Dorsolateral prefrontal cortex (tissue), 122 donors: ENCODE measurements at places on chromosomes 1 and 21.

DNA sequence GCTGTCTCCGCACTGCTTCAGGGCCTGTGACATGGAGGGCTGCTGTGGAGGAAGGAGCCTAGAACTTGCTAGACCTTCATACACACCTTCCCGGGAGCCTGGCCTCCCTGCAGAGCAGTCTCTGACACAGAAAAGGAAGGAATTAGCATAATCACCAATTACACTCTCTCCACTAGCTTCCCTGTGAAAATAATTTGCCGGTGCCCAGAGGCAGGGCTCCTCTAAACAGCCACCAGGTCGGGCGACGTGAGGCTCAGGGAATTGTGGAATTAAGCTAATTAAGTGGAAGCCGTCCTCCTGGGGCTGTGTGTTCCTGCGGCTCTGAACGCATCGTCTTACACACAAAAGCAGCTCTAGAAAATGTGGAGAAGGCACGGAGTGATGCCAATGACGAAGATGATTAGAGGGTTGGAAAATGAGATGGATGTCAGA is 82.6 kb downstream of the NENF start:
- no peak for DNase-seq

- DNase-seq = no peak
These were observed 3.0 kb downstream of the TMPRSS3 start for GRCh38 chr21:42392731-42393442.

DNA sequence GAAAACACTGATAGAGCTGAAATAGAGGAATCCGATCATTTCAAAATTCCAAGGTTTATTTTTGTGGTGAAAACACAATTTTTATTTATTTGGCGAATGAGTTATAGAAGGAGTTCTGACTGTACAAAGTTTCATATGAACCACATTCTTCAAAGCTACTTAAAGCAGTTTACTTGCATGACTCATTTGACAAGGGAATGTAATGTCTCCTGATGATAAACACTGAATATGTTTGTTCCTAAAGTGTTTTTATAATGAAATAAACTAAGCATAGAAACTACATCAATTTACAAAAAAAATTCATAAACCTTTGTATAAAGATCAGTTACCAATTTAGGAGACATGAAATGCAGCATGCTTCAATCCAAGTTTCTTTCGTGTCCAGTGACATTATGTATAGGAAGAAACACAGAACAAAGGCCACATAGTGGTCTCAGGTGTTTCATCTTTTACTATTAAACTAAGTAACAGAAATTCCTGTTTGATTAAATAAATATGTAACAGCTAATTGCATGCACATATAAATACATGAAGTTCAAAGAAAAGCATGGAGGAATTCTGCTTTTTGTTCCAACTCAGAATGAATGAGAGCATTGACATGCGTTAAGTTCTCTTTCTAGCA is 2.5 kb downstream of the PRKACB start:
- DNase-seq = no peak

- DNase-seq = no peak
These were observed 399.4 kb downstream of the SMYD3 start for GRCh38 chr1:246107516-246108277.

DNA sequence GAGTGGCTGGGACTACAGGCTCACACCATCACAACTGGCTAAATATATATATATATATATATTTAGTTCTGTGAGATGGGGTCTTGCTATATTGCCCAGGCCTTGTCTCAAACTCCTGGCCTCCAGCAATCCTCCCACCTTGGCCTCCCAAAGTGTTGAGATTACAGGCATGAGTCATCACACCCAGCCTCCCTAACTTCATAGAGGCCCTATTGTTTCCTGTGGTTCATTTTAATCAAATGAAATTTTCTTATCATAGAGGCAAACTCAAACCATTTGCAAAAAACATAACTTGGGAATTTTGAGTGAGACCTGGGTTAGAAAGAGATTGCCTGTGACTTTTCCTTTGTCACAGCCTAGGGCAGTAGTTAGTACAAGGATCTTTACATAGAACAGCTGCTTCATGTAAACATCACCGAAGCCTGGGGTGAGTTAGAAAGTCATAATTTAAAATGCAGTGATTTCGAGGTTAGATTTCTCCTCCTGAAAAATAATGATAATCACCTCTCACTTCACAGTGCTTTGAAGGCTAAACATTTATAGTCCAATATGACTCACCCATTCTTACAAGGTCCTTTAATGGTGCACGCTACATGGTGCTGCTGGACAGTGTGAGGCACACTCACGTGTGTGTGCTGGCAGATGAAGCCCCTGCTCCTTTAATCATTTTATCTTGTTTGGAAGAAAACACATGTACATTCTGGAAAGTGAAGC is 188.9 kb downstream of the RHOU start:
- no peak for DNase-seq

DNA sequence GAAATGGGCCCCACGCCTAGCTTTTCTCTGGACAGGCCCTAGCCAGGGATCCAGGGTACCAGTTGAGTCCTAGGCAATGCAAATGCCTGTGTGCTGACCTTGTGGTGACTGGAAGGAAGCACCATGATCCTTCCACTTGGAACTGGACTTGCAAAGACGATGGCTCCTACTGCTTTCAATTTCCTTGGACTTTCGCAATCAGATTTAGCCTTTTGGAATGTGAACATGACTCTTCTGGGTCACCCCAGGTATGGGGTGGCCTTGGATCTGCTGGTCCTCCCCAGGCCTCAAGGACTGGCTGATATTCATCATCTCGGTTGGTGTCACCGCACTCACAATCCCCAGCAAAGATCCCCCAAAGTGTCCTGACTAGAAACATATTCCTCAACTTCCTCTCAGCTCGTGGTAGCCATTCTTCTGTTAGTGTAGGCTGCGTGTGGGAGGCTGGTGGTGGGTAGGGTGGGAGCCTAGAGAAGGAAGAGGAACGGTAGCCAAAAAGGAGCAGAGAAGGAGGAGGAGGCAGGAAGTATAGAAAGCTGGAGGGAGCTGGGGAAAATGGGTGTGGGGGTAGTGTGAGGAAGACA is 130.5 kb downstream of the PPIAL4G start:
- no peak for DNase-seq

DNA sequence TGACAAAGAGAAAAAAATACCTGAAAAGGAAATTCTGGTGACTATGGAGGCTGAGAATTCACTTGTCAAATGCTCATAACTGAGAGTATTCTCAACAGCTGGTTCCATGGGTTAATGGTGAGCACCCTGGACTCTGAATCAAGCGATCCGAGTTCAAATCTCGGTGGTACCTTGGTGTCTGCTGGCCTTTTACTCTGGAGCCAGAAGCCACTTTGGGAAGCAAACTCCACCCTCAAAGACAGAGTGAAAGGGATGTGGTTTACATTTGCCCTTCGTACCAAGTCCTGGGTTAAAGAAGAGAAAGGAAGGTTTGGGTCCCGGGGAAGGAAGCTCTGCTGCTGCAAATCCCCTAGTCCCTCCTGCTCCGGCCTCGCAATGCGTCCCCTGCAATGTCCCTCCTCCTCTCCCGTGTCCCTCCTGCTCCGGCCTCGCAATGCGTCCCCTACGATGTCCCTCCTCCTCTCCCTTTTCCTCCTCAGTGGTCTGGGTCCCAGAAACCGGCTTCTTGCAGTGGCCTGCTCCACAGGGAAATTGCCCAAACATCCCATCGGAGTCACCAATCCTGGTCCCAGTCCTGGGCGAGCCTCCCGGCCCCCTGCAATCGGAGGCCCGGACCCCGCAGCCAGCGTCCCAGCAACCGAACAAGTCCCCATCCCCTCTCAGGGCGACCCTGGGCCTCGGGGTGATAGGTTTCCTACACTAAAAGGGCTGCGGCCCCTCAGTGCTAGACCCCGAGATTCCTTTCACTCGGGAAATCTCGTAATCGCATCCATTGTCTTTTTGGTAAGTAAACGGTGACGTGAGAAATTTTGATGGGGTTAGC is 129.4 kb downstream of the PPIAL4G start:
- DNase-seq = no peak

GRCh38 chr1:167669209-167670124 is 39.4 kb downstream of the RCSD1 start:
- DNase-seq = no peak

- no peak for DNase-seq
These were observed 151.9 kb downstream of the MAGI3 start for GRCh38 chr1:113542221-113542701.

GRCh38 chr1:154747740-154748404 is 122.2 kb downstream of the KCNN3 start:
- no peak for DNase-seq

DNA sequence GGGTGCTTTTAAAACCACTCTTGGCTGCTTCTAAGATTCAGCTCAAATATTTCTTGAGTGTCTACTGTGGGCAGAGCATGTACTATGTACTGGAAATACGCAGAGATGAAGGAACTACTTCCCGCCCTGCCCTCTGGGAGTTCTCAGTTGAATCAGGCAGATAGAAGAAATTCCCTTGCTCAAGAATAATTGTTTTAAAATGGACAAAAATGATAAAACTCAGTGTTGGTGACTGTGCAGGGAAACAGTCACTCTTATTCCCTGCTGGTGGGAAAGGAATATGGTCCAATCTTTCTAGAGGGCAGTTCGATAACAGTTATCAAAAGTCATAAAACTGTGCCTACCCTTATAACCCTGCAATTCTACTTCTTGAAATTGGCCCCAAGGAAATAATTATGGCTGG is 16.9 kb upstream of the GRHL3 start:
- DNase-seq = no peak

DNA sequence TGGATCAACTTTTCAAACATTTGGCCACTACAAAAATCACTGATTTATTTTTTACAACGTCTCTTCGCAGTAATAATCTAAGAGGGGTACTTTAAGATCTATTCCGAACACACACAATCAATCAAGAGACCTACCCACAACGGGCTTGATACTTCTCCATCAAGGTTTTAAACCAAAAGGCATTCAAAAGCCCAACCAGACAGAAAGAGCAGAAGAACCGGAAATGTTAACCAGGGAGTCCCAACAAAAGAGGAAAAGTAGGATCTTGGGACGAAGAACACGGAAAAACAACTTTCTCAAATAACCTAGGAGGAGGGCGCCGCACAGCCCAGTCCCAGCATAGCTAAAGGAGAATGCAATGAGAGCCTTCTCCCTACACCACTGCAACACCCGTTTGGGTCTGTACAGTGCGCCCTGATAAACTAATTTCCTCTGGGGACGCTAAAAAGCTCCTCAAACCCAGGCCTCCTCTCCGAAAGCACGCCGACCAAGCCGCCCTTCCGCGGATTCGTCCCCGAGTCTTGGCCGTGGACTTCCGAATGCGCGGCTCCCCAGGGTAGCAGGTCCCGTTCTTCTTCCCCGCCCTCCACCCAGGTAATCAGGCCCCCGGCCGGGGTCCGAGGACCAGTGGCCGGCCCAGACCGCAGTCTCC is 623 bp downstream of the RPL22 start:
- no peak for DNase-seq

GRCh38 chr1:95984798-95985374 is 736.7 kb upstream of the PTBP2 start:
- no peak for DNase-seq

- no peak for DNase-seq
These were observed 231.5 kb downstream of the KCNT2 start for GRCh38 chr1:196376630-196377328.

GRCh38 chr21:30240661-30241060 is 24.8 kb upstream of the CLDN8 start:
- DNase-seq = no peak

DNA sequence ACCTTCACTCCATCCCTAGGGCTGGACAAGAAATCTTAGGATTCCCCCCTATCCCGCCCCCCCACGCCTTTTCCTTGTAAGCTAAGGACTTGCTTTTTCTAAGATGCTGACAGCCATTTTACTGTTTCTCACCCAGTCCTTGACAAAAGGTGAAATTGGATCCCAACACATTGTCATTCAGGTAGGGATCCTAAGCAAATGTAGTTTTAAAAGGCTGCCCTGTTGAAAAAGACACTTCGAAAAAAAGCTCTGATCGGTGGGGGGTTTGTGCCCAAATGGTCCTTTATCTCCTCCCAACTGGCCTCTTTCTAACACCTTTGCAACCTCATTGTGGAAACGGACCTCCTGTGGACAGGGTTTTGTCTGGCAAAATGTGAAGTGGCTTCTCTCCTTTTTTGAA is 2.9 kb downstream of the CACHD1 start:
- DNase-seq = no peak

GRCh38 chr21:35171385-35171784 is 122.3 kb upstream of the RUNX1 start:
- DNase-seq = no peak

DNA sequence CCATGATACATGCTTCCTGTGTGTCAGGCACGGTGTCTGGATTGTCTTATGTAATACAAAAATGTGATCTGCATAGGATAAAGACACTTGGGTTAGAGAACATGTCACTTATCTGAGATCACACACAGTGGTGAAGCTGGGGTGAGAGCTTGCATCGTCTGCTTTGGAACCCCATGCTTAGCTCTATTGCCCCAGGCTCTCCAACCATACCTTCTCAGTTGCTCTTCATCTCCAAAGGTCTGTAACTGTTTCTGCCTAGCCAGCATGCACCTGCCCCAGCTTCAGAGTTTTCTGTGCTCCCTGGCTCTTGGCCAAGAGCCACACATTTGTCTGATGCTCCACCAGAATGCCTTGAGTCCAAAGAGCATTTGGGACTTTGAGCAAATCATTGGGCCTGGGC is 93.9 kb upstream of the COG2 start:
- DNase-seq = no peak

DNA sequence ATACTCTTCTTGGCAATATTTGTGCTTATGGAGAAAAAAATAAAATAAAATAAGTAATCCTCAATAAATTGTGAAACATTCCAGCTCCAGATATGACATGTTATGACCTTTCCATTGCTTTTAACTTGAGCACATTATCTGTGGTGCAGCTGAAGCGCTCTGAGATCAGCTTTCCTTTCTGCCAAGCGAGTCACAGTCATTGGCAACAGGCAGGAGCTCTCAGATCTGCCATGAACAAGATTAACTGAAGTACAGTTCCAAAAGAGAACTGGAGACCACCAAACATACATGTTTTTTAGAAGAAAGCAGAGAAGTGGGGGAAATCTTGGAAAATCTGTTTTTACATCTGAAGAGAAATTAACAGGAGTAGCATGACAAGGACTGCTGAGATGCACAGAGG is 89.2 kb upstream of the DSCAM start:
- no peak for DNase-seq

GRCh38 chr1:219575563-219575962 is 37.3 kb downstream of the ZC3H11B start:
- no peak for DNase-seq

- peak; percentile 57 for DNase-seq
These were observed 51.9 kb upstream of the SYNC start for GRCh38 chr1:32754317-32755097.

DNA sequence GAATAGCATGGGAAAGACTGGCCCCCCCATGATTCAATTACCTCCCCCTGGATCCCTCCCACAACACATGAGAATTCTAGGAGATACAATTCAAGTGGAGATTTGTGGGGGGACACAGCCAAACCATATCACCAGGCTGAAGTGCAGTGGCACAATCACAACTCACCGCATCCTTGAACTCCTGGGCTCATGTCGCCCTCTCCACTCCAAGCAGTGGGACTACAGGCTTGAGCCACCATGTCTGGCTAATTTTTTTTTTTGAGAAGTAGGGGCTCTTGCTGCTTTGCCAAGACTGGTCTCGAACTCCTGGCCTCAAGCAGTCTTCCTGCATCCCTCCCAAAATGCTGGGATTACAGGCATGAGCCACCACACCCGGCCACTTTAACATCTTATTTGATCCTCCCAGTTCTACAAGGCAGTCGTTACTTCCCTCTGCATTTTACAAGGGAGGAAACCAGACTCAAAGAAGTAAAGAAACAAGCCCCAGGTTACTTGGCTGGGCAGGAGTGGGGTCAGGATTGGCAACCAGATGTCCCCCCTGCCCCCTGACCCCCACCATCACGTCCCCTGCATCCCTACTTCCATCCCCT is 26.9 kb upstream of the ACTL8 start:
- DNase-seq = no peak
